ENCODE measurements at places on chromosomes 11 and 22. TPM values are rescaled to one million over a fixed set of nuclear protein-coding genes. Genes with fewer than 3 reads are reported as not detected.

GRCh38 chr11:33542921-33543320, 157.7 kb downstream of the C11orf91 start:
- H3K4me3 ChIP-seq, result no peak overlapping the region
- no peaks in the 10 kb centered on the region for H3K36me3 ChIP-seq
- DNase-seq, result peak; percentile 20
- peaks cover 20% of the 10 kb centered on the region for H3K27me3 ChIP-seq
- H3K27ac ChIP-seq, result no peak overlapping the region

DNA sequence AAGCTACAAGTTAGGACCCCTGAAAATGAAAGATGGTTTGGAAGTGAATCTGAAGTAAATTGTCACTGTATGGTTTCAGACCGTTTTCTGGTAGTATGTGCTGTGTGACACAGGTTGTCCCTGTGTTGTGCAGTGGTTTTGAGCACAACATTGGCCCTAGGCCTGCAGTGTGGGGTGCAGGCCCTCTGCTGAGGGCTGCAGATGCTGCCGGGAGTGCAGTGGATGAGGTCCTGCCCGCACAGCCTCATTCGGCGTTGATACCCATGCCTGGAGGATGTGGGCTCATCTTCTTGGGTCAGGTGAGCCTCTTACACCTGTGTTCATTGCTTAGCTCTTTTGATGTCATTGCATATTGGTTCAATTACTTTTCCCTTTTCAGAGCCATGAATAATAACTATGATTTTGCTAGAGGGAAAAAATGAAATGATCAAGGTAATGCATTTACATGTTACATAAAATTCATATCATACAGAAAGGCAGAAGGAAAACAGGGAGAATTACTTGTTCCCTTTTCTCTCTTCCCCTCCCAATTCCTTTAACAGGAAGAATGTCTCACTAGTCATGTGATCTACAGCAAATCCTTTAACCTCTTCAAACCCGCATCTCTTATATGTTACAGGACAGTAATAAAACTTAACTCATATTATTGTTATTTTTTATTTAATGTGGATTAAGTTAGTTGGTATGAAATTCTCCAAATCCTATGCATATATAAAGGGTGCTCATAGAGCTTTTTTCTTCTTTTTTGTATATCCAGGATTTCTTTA, 48.7 kb downstream of the PTPRJ start:
- no peak overlapping the region for H3K4me3 ChIP-seq
- H3K27me3 ChIP-seq, result no peaks in the 10 kb centered on the region
- peaks cover 61% of the 10 kb centered on the region for H3K36me3 ChIP-seq
- peak; percentile 46 for DNase-seq
- peak overlapping the region; percentile 70 for H3K27ac ChIP-seq
- H3K4me1 ChIP-seq, result peaks cover 71% of the 10 kb centered on the region

DNA sequence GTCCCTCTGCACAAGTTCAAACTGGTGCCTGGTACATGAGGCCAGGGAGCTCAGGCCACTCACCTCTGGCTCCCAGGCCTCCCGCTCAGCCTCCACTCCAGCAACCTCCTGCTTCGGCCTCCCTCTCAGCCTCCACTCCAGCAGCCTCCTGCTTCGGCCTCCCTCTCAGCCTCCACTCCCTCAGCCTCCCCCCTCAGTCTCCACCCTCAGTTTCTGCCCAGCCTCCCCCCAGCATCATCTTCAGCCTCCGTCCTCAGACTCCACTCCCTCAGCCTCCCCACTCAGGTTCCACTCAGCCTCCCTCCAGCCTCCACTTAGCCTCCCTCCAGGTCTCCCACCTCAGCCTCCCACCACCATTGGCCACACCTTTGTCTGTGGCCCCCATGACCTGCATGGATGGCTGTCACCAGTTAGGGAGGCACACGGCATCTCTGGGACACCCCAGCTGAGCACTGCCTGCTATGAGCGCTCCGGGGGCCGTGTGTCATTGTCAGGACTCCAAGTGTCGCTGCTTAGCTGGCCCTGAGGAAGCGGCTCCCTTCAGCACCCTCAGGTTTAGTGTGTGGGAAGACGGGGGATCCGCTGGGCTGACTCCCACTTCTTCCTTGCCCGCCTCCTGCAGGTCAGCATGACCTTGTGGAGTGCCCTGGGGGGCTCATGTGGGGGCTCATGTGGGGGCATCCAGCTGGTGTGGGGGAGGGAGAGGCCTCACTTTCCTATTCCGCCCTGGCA, 39.0 kb downstream of the GRAMD4 start:
- peaks cover 16% of the 10 kb centered on the region for H3K4me1 ChIP-seq
- no peak for DNase-seq
- no peak overlapping the region for H3K27ac ChIP-seq
- no peaks in the 10 kb centered on the region for H3K27me3 ChIP-seq

DNA sequence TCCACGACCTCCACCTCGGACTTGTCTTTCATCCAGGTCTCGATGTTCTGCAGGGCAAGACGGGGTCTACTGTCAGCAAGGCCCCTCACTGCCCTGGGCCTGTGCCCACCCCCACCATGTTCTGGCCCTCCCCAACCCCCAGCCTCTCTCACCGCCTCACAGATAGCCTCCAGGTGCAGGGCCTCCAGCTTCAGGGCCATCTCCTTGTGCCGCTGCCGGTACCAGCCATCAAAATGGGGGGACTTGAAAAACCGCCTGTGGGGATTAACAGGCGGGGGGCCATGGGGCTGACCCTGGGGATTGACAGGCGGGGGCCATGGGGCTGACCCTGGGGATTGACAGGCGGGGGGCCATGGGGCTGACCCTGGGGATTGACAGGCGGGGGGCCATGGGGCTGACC, 4.9 kb upstream of the PLXNB2 start:
- no peak for DNase-seq
- H3K36me3 ChIP-seq, result no peaks in the 10 kb centered on the region
- H3K27me3 ChIP-seq, result peaks cover 3% of the 10 kb centered on the region
- H3K4me3 ChIP-seq, result no peak overlapping the region
- H3K27ac ChIP-seq, result no peak overlapping the region
- H3K4me1 ChIP-seq, result peaks cover 24% of the 10 kb centered on the region

- DNase-seq, result no peak
- H3K36me3 ChIP-seq, result no peaks in the 10 kb centered on the region
- H3K4me1 ChIP-seq, result no peaks in the 10 kb centered on the region
- H3K4me3 ChIP-seq, result no peak overlapping the region
- H3K27ac ChIP-seq, result no peak overlapping the region
Measured at GRCh38 chr11:71356280-71356876, 91.8 kb downstream of the DHCR7 start.

- no peak for DNase-seq
- H3K27me3 ChIP-seq, result no peaks in the 10 kb centered on the region
- no peaks in the 10 kb centered on the region for H3K36me3 ChIP-seq
- no peak overlapping the region for H3K27ac ChIP-seq
- no peaks in the 10 kb centered on the region for H3K4me1 ChIP-seq
Measured at GRCh38 chr11:116400081-116400480, 372.7 kb downstream of the BUD13 start.

DNA sequence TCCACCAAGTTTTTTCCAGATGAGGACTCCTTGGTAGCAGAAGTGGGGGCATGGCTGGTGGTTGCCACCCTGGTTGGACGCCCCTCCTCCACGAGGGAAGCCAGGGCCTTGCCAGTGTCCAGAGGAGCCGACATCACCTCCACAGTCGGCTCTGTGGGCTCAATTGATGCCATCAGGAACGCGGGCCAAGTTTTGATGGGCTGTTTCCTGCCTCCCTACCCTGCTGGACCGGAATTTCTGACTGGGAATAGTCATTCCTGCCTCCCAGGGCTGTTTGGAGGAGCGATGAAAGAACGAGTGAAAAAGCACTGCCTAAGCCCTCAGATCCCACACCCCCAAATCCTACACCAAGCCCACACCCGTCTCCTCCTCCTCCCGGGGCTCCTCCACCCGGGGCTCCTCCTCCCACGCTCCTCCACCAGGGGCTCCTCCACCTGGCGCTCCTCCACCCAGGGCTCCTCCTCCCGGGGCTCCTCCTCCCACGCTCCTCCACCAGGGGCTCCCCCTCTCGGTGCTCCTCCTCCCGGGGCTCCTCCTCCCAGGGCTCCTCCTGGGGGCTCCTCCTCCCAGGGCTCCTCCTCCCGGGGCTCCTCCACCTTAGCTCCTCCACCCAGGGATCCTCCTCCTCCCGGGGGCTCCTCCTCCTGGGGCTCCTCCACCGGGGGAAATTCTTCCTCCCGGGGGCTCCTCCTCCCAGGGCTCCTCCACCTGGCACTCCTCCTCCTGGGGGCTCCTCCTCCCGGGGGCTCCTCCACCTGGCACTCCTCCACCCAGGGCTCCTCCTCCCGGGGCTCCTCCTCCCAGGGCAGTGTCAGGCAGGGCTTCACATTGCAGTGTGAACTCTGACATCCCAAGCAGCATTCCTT, 10.0 kb upstream of the PRR5 start:
- H3K27ac ChIP-seq, result no peak overlapping the region
- no peak overlapping the region for H3K4me3 ChIP-seq
- peaks cover under 1% of the 10 kb centered on the region for H3K36me3 ChIP-seq
- DNase-seq, result no peak
- peaks cover under 1% of the 10 kb centered on the region for H3K4me1 ChIP-seq

GRCh38 chr11:78961937-78962701, 387.5 kb upstream of the NARS2 start:
- no peak overlapping the region for H3K27ac ChIP-seq
- no peaks in the 10 kb centered on the region for H3K4me1 ChIP-seq
- no peaks in the 10 kb centered on the region for H3K36me3 ChIP-seq
- DNase-seq, result no peak

- no peaks in the 10 kb centered on the region for H3K36me3 ChIP-seq
- no peaks in the 10 kb centered on the region for H3K27me3 ChIP-seq
- DNase-seq, result no peak
- no peak overlapping the region for H3K4me3 ChIP-seq
Measured at GRCh38 chr22:47291565-47292495, 529.4 kb downstream of the TBC1D22A start.

DNA sequence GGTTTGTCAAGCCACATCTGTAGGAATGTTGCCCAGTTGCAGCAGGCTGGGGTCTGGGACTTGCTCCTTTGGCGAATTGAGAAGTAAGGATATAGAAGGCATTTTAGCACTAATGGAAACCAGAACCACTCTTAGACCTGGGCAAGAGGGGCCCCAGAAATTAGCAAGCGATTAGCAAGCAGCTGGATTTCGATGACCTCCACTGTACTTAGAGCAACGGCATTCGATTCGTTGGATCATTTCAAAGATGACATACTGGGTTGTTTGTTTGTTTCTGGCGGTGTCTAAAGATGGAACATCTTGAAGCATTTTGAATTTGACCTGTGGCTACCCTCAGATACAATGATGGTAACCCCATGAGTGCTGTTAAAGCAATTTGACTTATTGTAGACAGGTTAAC, 1.2 kb upstream of the CDPF1 start:
- no peak for DNase-seq
- peak overlapping the region; percentile 92 for H3K27ac ChIP-seq
- peaks cover 8% of the 10 kb centered on the region for H3K36me3 ChIP-seq

DNA sequence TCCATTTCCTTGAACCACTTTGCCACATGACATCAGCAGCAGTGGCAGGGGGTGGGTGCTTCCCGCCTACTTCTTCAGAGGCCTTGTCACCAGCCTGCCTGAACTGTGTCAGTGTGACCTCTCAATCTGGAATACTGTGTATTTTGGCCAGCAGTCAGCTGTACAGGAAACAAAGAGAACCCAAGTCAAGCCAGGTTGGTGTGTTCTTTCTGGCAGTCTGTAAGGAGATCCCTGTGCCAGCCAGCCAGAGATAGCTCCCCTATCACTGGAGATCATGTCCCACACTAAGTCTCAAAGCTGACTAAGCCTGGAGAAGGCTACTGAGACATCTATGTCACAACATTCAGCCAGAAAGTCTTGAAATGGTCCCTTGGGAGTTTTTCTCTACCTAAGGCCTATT, 142.1 kb downstream of the TRPC6 start:
- DNase-seq, result no peak
- no peak overlapping the region for H3K27ac ChIP-seq
- no peaks in the 10 kb centered on the region for H3K36me3 ChIP-seq

DNA sequence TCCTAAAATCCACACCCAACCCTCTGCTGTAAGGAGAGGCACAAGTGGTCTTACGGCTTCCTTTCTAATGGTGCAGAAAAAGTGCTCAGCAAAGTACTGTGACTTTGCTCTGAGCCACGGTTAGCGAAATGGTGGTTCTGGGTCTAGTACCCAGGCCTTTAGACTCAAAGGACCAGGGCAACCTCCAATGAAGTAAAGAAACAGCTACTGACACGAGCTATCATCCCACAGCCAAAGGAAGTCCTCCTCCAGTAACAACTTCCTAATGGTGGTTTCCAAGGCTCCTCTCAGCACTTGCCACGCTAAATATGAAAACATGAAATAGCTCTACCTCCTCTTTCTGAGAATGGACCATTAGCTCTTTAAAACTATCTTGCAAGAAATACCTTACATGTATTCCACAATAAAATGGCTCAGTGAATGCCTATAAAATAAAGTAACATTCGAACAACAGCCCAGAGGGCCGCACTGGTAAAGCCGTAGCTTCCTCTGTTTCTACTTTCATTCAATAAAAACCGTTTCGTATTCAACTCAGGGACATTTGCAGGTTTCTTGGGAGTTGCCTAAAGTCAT, 122.4 kb downstream of the ETS1 start:
- peaks cover 99% of the 10 kb centered on the region for H3K4me1 ChIP-seq
- peak overlapping the region; percentile 91 for H3K27ac ChIP-seq
- peaks cover 100% of the 10 kb centered on the region for H3K36me3 ChIP-seq
- H3K4me3 ChIP-seq, result peak overlapping the region; percentile 55
- no peaks in the 10 kb centered on the region for H3K27me3 ChIP-seq

GRCh38 chr11:124043420-124043819, 2.3 kb upstream of the OR10G7 start:
- no peaks in the 10 kb centered on the region for H3K36me3 ChIP-seq
- no peak overlapping the region for H3K4me3 ChIP-seq
- H3K4me1 ChIP-seq, result no peaks in the 10 kb centered on the region

DNA sequence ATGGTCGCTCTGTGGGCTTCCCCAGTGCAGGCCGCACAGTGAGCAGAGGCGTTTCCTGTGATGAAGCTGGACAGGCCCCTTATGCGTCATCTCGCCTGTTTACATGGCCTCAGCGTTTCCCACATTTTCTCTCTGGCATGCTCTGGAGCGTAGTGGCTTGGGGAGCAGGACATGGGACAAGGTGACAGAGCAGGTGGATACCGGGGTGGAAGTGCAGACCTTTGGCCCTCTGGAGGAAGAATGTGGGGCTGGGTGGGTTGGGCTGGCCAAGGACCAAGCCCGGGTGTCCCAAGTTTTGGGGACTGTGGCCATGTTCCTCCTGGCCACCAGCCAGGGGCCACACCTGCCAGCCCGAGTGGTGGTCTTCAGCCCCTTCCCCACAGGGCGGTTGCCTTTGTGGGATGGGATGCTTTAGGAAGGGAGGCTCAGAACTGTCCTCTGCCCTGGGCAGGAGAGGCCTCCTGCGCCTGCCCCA, 446.6 kb downstream of the TBC1D22A start:
- no peak for DNase-seq
- H3K36me3 ChIP-seq, result no peaks in the 10 kb centered on the region
- H3K4me3 ChIP-seq, result no peak overlapping the region
- H3K27me3 ChIP-seq, result no peaks in the 10 kb centered on the region
- H3K4me1 ChIP-seq, result no peaks in the 10 kb centered on the region

GRCh38 chr11:30422447-30423278, 99.8 kb downstream of the ARL14EP start:
- H3K4me1 ChIP-seq, result no peaks in the 10 kb centered on the region
- peaks cover 2% of the 10 kb centered on the region for H3K27me3 ChIP-seq
- H3K27ac ChIP-seq, result no peak overlapping the region
- H3K36me3 ChIP-seq, result no peaks in the 10 kb centered on the region

GRCh38 chr11:128909438-128910125, 18.4 kb downstream of the KCNJ5 start:
- no peak for DNase-seq
- H3K4me3 ChIP-seq, result no peak overlapping the region
- peaks cover 42% of the 10 kb centered on the region for H3K27me3 ChIP-seq

Gene PNPLA5
- total RNA-seq, result not detected

Gene APOC3
- total RNA-seq, result not detected

Gene THRSP
- not detected for total RNA-seq

Gene FSHB
- not detected for total RNA-seq

Gene PLEKHB1
- total RNA-seq, result 12.6 TPM
